ENCODE measurements at places on chromosomes 12 and 14.

- DNase-seq = peak; percentile 61
Measured at GRCh38 chr12:110330544-110330943, 49.5 kb downstream of the ATP2A2 start.

DNA sequence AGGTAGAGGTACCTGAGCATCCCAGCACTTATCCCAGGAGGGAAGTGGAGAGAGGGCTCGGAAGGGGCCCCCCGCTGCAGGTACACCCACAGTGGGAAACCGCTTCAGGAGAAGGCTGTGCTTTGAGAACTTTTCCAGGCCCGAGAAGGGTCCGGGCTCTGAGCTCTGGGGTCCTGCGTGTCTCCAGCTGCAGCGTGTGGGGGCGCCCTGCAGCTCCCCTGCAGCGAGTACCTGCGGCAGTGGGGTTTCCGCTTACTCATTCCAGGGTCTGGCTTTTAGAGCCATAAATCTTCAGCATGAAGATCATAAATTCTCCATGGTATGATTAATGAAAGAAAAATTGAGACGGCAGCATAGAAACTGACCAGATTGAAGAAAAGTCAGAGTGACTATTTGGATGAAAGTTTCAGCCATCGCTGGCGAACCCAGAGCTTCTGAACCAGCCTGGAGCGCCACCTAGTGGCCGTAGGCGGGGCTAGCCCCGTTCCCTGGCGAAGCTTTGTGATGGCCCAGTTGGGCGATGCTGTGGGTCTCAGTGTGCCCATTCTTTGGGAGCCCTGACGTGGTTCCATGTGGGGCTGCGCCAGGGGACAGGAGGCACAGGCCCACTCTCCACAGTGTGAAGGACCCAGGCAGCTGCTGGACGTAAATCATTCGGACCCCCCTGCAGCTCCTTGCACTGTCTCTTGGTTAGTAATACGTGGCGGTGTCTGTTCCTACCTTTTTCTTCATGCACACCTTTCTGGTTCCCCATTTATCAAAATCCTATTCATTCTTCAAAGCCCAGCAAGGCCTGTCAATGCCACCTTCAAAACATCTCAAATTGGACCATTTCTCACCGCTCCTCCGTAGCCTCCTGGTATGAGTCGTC, 198.2 kb downstream of the TSPAN9 start:
- DNase-seq = peak; percentile 70

DNA sequence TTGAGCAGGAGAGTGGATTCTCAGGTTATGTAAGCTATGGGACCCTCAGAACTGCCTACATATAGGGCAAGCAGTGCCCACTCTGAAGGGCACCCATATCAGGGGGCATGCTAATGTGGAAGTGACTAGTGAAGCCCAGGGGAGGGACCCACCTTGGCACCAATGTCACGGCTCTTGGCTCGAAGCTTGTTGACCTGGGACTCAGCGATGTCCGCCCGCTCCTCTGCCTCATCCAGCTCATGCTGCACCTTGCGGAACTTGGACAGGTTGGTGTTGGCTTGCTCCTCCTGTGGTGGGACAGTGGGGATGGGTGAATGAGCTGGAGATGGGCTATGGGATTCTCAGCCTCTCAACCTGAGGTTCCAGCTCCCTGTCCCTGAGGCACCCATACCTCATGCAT, 5.4 kb downstream of the CMTM5 start:
- no peak for DNase-seq

DNA sequence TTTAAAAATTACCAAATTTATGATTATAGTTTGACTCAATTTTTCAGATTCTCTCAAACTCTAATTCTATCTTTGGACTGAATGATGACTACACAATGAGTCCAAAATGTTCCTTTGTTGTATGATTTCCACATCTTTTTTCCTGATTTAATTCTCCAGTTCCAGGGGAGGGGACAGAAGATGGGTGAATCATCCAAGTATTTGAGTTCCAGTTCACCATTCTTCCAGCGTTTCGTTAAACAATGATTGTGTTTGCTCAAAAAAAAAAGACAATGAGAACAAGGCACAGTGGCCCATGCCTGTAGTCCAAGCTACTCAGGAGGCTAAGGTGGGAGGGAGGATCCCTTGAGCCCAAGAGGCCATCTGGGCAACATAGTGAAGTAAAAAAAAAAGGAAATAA, 23.8 kb downstream of the BAZ1A start:
- DNase-seq = peak; percentile 60

DNA sequence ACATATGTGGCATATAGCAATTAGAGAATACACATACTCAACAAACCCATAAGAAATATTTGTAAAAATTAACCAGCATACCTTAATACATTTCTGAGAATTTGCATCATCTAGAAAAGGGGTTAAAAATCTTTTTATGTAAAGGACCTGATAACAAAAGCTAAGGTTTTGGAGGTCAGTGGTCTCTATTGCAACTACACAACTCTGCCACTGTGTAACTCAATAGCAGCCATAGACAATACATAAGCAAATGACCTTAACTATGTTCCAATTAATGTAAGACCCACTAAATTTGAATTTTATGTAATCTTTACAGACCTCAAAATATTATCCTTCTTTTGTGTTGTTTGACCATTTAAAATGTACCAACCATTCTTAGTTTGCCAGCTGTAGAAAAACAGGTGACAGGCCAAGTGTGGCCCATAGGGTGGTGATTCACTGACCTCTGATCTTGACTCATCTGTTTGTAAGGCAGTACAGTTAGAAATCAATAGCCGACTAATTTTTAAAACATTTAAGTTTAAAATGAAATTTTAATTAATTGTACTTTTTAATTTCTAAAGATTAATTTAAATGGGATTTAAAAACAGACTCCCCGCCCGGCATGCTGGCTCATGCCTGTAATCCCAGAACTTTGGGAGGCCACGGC, 7.4 kb upstream of the EPS8 start:
- peak; percentile 58 for DNase-seq

GRCh38 chr14:24954037-24954699, 95.8 kb downstream of the STXBP6 start:
- no peak for DNase-seq

- no peak for DNase-seq
Measured at GRCh38 chr14:104576232-104576969, 3.2 kb upstream of the C14orf180 start.

GRCh38 chr14:29453045-29453444, 474.6 kb downstream of the PRKD1 start:
- no peak for DNase-seq
